AG10803 (cell line): ENCODE measurements at places on chromosomes 16 and 17.
A peak's percentile ranks its signal among the peaks of the same experiment; 100 is the strongest.

GRCh38 chr17:42596386-42596785, 12.8 kb downstream of the RETREG3 start:
- no peak for DNase-seq

- no peak for DNase-seq
Measured at GRCh38 chr16:81917375-81917774, 93.9 kb downstream of the SDR42E1 start.

- DNase-seq: no peak
Measured at GRCh38 chr16:4309102-4309832, 6.6 kb upstream of the GLIS2 start.

DNA sequence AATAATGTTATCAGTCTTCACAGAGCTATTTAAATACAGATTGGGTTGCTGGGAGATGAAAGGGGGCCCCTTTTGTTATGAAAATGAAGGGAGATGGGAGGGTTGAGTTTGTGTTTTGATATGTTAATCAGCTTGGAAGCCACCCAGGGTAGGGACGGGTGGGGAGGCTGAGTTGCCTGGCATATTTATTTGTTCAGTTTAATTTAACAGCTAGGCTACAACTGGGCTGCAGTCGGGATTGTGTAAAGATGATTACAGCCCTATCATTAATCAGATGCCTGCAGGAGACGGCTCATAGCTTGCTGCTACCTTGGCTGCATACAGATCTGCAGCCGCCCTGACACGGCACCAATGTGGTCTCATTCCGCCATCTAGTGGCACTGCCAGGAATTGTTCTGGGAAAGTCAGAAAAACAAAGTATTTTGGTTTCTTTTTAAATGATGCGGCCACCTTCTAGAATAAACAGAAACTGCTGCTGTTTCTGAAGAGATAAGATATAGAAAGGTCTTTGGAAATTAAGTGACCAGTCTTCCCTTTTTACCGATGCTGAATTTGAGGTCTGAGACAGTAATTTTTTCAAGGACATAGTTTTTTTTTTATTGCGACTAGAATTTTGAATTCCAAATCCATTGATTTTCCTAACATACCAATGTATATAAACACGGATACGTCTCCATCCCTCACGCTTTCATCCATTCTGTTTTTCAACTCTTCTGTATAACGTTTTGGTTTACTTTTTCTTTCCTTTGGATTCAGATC, 458.0 kb upstream of the ASIC2 start:
- peak; percentile 55 for DNase-seq

GRCh38 chr16:50502616-50503011, 45.6 kb upstream of the NKD1 start:
- DNase-seq: no peak

DNA sequence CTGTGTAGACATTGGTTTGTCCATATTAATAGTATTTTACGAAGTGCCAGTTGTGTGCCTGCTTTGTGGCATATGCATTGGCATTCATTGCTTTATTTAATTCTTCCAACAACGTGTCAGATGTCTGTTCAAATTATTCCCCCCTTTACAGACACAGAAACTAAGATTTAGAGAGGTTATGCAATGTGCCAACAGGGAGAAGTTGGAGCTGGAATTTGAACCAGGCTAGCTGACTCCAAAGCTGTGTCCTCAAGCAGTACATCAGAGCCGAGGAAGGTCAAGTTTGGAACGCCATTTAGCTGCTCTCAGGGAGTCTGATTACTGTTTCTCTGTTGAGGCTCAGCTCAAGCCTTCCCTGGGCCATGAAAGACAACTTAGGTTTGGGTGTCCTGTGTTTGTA, 232.3 kb downstream of the WWOX start:
- DNase-seq: no peak

- DNase-seq: no peak
Measured at GRCh38 chr16:82224821-82225220, 54.8 kb upstream of the MPHOSPH6 start.

DNA sequence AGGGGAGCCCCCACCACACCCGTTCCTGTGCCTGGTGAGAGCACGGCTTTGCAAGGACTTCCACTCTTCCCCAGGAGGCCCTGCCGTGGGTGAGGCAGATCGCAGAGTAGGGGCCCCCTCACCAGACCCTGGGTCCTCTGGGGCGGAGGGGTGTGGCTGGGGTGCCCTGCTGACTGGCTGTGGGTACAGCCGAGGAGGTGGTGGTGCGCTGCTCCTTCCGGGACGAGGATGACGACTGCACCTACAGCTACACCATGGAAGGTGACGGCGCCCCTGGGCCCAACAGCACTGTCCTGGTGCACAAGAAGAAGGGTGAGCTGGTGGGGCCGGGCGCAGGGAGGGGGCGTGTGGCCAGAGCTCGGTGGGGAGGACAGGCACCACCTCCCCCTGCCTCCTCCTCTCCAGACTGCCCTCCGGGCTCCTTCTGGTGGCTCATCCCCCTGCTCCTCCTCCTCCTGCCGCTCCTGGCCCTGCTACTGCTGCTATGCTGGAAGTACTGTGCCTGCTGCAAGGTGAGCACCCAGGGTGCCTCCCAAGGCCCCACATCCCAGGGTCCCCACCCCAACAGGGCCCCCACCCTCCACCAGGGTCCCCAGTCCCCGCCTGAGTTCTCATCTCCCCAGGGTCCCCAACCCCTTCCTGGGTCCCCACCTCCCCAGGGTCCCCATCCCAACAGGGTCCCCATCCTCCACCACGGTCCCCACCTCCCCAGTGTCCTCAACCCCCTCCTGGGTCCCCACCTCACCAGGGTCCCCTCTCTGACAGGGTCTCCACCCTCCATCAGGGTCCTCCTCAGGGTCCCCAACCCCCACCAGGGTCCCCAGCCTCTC, 16.1 kb downstream of the ITGB4 start:
- no peak for DNase-seq

DNA sequence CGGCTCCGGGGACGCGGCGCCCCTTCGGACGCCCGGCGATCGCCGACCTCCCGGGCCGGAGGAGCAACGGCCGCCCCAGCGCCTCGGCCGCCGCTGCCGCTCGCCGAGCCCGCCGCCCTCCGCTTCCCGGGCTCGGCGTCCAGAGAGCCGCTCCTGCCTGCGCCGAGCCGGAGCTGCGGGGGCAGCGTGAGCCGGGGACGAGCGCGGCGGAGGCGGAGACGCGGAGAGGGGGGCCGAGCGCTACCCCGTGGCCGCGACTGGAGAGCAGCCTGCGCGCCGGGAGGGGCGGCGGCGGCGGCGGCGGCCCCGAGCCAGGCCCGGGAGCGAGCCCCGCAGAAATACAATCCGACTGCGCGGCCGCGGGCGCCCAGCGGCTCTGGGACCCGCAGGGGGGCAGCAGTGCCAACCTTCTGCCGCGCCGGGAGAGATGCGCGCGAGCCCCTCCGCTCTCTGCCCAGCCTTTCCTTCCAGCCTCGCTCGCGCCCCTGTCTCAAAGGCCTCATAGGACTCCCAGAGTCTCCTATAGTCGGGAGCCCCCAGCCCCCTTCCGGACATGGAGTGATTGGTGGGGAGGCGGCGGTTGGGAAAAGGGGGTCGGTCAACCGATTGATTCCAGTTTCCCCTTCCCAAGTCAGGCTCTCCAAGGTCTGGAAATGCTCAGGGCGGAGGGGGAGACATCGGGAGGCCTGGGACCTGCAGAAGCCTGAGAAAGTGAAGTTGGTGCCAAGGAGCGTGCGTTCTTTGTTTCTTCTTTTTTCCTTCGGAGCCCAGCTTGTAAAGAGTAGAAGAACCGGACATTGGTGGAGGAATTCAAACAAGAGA, 1.0 kb upstream of the SDK2 start:
- peak; percentile 32 for DNase-seq

- no peak for DNase-seq
Measured at GRCh38 chr16:23668225-23668624, 10.5 kb upstream of the PLK1 start.

GRCh38 chr17:79097226-79098055, 22.8 kb downstream of the ENGASE start:
- DNase-seq: no peak

GRCh38 chr17:17728550-17729251, 47.4 kb downstream of the RAI1 start:
- DNase-seq: no peak

GRCh38 chr17:41651625-41652460, 27.5 kb upstream of the KRT17 start:
- peak; percentile 26 for DNase-seq

- no peak for DNase-seq
Measured at GRCh38 chr16:78060295-78060694, 37.9 kb downstream of the CLEC3A start.

DNA sequence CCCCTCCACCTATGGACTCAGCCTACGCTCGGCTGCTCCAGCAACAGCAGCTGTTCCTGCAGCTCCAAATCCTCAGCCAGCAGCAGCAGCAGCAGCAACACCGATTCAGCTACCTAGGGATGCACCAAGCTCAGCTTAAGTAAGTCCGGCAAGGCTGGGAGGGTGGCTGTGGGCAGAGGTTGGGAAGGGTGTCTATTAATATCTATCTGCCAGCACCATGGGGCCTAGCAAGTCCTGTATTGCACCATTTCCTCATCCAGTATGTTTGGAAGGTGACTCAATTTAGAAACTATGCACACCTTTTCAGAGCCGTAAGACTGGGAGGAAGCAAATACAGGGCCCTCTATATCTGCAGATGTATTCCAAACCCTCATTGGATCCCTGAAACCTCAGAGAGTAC, 45.0 kb upstream of the ARHGAP44 start:
- peak; percentile 19 for DNase-seq

GRCh38 chr16:10895053-10895946, 18.3 kb downstream of the CIITA start:
- peak; percentile 21 for DNase-seq

GRCh38 chr17:44363613-44364159, at the start of gene FAM171A2:
Gene FAM171A2, minus strand, starts transcription at chr17:44363853. Its CDS starts 139 bp downstream, at chr17:44363714.
- DNase-seq: peak; percentile 47

GRCh38 chr16:968620-969019, 2.2 kb downstream of the LMF1 start:
- DNase-seq: no peak

GRCh38 chr16:28258567-28258966, 33.8 kb upstream of the SBK1 start:
- peak; percentile 9 for DNase-seq

DNA sequence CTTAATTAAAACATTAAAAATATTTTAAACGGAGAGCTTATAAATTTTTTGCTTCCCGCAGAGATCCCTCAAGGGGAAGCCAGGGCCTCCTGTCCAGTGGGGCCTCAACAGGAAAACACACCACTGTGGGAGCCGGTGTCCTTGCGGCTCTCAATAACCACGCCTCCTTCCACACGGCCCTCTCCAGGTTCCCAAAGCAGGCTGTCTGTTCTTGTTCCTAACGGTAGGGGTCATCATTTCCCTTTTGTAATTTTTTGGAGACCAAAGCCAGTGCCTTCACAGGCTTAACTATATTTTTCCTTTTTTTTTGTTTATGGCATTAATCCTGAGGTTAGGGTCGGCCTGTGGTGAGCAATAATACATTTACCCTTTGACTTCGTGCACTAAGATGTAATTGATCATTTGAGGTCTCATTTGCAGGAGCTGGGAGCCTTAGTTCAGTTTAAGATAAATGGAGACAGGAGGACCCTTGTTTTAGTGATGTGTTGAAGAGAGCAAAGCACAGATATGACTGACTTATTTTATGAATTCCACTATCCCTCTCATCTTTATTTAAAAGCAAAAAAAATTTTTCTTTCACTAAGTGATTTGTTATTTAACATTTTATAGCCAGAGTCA, 77.5 kb upstream of the N4BP1 start:
- DNase-seq: peak; percentile 63

GRCh38 chr16:86928523-86929011, 350.2 kb downstream of the FOXL1 start:
- no peak for DNase-seq

- DNase-seq: peak; percentile 77
Measured at GRCh38 chr17:29237476-29238132, 9.1 kb upstream of the CRYBA1 start.

GRCh38 chr16:50448522-50448921, 79.7 kb upstream of the BRD7 start:
- DNase-seq: no peak

DNA sequence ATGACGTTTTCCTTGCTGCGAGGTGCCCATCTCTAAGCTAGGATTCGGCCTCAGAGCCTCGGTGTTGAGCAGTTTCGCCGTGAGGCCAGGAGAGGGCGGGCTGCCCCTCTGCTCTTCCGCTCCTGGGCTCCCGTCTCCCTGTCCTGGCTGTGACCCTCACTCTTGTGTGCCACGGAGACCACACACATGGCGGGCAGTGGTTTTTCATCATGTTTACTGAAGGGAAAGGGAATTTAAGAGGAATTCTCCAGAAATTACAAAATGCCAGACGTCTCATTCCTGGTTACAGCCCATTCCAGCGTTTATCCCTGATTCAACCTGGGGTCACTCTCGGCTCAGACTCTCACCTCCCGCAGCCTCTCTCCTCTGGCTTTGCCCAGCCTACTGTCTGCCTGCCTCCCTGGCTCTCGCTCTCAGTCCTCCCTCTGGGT, 96.8 kb upstream of the ELAC2 start:
- peak; percentile 86 for DNase-seq

DNA sequence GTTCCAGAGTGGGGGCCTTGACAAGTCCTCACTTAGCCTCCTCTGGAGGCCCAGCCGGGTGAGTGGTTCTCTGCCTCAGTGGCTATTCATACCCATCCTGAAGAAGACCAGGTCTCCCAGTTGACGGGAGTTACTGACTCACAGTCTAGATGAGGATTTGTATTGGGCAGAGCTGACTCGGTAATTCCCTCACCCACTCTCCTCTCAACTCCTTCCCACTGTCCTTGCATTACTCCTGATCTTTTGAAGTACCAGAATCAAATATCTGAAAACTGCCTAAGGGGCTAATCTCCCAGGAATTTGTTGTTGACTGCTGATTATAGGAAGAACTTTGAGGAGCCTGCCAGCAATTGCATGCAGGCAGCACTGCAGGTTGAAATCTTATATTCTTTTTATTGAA, 14.2 kb downstream of the SAP30BP start:
- peak; percentile 52 for DNase-seq

- DNase-seq: no peak
Measured at GRCh38 chr16:76335180-76335974, 58.2 kb downstream of the CNTNAP4 start.

DNA sequence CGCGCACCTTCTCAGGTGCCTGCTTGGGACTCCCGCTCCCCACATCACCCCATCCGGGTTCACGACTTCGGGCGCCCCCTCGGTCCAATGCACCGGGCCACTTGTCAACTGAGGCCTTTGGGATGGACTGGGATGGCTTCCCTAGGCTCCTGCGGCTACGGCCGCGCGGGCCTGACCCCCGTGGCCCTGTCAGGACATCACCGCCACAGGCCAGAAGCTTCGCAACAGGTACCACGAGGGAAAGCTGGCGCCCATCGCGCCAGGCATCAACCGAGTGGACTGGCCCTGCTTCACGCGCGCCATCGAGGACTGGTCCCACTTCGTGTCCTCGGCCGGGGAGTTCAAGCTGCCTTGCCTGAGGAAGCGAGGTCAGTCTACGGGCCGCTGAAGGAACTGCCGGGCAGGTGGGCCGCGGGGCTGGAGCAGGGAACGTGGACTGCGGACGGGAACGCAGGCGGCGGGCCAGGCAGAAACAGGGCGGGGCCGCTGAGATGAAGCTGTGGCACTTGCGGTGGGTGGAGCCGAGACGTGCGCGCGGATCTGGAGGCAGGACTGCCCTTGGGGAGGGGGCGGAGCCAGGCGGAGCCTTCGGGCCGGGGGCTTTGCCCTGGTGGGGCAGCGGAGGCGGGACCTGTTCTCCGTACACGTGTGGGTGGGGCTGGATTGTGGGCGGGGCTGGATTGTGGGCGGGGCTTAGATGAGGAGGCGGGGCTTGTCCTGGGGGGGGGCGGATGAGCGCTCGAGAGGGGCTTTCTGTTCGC, 13.7 kb upstream of the CNGB1 start:
- peak; percentile 29 for DNase-seq
